ENCODE measurements at places on chromosomes 3 and 15. TPM values are rescaled to one million over a fixed set of nuclear protein-coding genes. Genes with fewer than 3 reads are reported as not detected.

DNA sequence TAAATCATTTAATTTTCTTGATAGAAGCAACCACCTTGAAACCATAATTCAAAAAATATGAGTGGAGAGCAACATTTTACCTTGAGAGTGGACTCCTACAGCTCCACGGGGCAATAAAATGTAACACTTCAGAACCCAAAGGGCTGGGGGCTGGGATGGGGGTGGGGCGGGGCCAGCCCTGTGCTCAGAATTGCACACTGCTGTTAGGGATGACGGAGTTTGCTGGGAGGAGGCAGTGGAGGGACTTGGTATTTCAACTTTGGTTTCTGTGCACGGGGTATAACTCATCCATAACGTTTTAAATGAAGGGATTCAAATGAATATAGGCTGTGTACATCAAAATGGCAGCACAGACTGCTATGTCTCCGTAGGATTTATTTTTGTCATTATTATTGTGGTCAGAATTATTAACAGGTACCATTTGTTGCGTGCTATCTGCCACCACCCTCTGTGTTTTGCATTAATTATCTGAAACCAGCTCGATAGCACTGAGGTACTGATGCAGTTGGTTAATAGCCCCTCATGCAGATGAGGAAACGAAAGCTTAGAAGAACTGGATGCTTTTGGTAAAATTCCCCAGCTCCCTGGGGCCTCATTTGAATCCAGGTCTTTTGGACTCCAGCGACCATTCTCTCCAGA is 29.4 kb upstream of the WNT5A start:
- no peak for DNase-seq

DNA sequence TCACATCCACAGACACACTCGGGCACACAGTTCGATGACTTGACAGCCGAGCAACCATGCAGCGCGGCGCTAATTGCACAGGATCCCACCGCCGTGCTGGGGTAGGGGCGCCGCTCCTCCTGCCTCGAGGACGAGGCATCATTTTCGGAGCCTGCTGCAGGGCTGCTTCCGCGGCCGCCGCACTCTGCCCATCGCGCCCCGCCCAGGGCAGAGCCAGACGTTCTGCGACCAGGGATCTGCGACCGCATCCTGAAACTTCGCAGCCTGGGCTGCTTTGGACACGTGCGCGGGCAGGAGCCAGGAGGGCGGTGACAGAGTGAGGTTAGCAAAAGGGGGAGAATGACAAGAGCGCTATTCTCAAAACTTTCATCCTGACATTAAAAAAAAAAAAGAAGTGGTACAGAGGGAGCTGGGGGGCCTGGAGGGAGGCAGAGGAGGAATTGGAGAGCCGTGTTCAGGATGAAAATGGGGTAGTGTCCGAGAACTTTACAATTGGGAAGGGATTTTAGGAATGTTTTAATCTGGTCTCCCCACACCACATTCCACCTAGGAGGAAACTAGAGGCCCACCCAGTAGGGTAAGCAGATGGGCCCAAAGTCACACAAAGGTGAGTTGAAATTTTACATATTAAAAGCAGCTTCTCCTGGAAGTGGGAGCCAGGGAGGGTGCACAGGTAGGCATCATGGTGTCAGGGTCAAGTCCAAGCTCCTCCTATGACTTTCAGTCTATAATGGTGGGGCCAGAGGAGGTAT is 15.9 kb downstream of the IGDCC3 start:
- no peak for DNase-seq

DNA sequence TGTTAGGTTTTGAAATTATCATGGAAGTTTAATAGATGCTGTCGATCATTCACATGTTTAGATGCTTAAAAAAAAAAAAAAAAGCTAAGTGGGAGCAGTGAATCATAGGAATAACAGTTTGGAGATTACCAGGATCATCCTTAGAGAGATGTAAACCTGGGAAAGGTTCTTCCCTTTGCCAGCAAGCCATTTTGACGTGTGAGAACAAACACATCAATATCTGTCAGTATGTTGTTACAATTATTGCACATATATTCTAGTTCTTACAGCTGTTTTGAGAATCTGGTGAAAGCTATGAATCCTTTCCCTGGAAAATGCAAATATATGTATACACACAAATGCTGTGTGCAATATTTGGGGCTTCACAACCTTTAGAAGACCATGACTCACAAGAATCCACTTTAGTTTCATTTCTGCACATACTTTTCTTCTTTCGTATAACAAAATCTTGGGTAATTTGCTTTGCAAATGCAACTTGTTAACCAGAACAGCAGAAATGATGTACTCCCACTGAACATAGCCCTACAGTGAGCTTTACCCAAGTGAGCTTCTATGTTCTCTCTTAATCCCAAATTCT is 12.0 kb downstream of the NFKBIZ start:
- DNase-seq, result no peak

DNA sequence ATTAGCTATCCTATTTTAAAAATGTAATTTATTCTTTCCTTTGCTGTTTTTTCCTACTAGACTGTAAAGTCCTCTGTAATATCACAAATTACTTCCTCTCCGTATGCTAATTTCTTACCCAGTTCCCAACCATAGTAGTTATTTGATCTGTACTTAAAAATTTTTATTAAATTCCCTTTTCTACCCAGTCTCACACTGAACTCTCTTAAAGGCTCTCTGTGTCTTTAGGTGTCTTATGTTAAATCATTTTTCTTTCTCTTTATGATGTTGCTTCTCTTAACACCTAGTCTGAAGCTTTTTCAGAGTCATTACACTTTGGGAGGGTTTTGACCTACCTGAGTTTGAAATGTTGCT is 378.6 kb downstream of the NSUN3 start:
- no peak for DNase-seq

DNA sequence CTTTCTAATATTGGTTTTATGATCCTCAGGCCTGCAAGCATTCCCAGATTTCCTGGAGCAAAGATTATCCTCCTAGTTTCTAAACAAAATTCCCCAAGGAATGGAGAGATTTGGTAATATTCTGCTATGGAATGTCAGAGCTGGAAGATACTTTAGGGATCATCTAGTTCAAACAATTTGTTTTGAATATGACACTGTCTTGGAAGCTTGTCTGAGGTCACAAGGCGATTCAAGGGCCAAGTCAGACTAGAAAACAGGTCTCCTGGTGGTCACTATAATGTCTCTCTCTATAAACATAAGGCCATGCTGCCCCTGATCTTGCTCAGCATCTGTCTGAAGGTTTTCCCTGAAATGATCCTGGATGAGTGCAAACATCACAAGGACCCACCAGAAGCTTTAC is 143.4 kb upstream of the BCL6 start:
- no peak for DNase-seq

- DNase-seq, result no peak
Measured at GRCh38 chr3:190044974-190045373, 75.7 kb downstream of the P3H2 start.

GRCh38 chr15:72516777-72517176 is 42.6 kb downstream of the ARIH1 start:
- DNase-seq, result no peak

DNA sequence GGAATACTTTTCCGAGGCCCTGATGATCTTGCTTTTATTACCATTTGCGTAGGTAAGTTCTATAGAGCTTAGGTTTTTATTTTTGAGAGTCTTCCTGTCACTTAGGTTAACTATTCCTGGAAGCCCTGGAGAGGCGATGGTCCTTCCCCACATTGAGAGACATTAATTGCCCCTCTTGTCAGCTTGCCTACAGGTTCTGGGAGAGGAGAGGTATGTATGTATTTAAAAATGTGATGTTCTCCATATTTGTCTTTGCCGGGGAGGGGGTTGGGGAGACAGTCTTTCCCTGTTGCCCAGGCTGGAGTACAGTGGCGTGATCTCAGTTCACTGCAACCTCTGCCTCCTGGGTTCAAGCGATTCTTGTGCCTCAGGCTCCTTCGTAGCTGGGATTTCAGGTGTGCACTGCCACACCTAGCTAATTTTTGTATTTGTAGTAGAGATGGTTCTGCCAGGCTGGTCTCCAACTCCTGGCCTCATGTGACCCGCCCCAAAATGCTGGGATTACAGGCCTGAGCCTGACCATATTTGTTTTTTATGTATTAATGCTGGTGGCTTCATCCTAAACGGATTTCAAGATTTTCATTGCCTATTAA is 6.2 kb downstream of the RPSA start:
- no peak for DNase-seq

GRCh38 chr3:45881078-45882022 is 5.0 kb upstream of the CCR9 start:
- no peak for DNase-seq

DNA sequence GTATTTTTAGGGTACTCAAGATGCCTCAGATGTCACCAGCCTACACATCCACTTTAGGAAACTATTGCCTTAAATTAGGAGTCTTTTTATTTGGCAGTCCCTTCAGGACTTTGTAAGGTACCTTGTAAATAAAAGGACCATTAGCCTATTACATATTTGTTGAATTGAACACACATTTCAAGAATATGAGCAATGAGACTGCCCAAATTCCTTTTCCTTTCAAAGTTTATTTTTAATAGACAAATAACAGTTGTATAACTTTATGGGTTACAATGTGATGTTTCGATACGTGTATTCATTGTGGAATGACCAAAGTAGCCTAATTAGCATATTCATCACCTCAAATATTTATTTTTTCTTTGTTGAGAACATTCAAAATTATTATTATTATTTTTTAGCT is 176.7 kb upstream of the PDZRN3 start:
- DNase-seq, result no peak

GRCh38 chr3:75951941-75952340 is 166.6 kb upstream of the ZNF717 start:
- no peak for DNase-seq

DNA sequence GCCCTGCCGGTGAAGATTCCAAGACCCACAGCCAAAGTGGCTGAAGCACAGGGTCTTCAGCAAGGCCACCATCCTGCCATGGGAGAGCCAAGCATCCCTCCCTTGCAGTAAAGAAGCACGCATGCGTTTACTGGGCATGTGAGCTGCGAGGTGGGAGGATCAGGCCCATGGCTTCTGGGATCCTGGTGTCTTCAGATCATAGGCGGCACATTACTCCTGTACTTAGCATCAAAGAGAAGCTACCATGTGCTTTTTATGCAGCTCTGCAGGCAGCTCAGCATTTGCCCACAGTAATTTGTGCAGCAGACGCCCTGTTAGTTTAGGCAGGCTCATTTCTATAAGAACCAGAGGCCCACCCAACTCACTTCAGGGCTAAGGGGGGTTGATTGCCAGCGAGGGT is 45.7 kb downstream of the IDH2 start:
- DNase-seq, result no peak

DNA sequence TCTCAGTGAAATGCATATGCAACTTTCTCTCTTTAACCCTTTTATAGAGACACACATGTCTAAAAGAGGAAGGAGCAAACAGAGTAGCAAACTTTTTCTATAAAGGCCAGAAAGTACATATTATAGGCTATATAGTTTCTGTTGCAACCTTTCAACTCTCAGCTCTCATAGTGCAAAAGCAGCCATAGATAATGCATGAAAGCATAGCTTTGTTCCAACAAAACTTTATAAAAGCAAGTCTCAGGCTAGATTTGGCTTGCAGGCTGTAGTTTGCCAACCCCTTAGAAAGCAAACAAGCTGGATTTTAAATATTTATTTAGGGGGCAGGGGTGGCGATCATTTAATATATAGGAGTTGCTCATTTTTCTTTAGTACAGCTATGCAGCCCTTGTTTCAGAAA is 193.1 kb upstream of the LRRFIP2 start:
- no peak for DNase-seq

DNA sequence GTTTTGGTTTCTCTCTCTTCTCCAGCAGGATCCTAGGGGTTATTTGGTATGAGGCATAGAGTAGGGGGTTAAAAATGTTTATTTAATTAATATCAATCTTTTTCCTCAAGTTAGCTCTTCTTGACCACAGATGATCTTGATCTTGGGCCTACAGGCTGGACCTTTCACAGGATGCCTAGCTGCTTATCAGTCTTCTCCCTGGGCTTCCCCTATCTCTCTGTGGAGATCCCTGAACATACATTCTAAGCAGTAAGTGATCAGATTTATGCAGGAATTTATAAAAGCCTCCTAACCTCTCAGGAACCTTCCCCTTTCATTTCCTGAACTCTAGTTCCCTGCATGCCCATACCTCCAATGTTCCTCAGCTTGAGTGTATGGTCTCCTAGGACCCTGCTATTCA is 428.3 kb downstream of the TBC1D5 start:
- no peak for DNase-seq

DNA sequence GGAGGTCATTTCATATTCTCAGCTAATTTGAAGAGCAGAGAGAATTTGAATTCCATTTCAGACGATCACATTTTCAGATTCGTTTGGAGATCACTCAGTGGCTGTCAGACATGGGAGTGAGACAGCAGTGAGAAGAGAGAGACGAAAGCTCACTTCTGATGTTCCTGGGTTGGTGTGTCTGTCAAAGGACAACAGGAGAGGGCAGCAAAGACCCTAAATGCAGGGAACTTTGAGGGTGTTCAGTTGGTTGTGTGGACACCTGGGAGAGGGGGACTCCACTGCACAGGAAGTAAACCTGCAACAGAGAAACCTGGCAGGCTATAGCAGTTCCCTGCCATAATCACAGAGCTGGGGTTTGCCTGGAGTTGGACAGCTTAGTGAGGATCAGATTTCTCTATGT is 675.1 kb downstream of the SQOR start:
- DNase-seq, result no peak

DNA sequence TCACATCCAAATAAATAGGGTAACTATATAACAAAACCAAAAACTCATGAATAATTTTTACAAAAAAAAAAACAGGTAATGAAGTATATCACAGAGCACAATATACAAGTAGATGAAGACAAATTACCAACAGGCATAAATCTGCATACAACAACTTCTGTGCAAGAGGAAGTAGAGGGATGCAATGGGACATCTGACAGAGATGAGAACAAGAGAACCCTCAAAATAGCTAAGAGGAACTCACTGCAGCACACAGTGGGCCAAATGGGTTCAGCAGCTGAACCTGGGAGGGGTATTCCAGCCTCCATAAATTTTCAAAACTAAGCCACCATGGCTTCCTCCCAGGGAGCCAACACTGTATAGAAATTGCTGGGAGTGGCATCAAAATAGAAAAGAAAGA is 9.6 kb upstream of the BTLA start:
- DNase-seq, result no peak

MFGE8 gene
- 334 TPM for total RNA-seq

SLC9A9 gene
- total RNA-seq, result 16.0 TPM

A4GNT gene
- total RNA-seq, result not detected

ABHD17C gene
- total RNA-seq, result 3.8 TPM

TERC gene
- total RNA-seq, result 6.3 TPM

PAK6 gene
- total RNA-seq, result 0.31 TPM

CILP gene
- total RNA-seq, result 37.9 TPM

WDR82 gene
- 71.5 TPM for total RNA-seq

SERPINI2 gene
- total RNA-seq, result not detected

INKA1 gene
- total RNA-seq, result 7.3 TPM

FOXB1 gene
- not detected for total RNA-seq

RASL12 gene
- total RNA-seq, result 23.0 TPM

EEFSEC gene
- 14.8 TPM for total RNA-seq
